Ureter (tissue), 1 donor: ENCODE measurements at places on chromosomes 16 and 17. TPM values are rescaled to one million over a fixed set of nuclear protein-coding genes. Genes with fewer than 3 reads are reported as not detected.

DNA sequence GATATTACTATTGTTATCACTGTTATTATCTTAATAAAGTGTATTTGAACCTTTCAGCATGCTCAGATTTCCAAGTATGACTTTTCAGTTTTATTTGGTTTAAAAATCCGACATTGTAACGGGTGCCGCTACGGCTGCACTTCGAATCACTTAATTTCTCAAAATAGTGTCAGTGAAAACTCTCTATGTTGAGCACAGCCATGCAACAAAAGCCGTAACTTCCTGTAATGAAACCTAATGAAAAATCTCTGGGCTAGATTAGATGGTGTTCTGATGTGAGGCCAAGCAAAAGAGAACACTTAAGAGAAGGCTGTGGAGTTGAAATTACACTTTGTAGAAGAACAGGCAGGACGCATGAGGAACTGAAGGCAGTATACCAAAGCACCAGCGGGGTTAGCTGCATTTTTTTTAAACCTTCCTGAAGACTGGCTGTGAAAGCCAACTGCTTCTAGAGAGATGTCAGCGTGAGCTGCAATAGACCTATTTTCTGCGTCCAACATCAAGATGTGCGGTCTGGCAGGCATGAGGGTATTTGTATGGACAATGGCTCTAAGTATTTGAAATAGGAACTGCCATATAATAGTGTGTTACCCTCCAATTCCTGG, 1545.0 kb upstream of the GOT2 start:
- DNase-seq, result no peak

DNA sequence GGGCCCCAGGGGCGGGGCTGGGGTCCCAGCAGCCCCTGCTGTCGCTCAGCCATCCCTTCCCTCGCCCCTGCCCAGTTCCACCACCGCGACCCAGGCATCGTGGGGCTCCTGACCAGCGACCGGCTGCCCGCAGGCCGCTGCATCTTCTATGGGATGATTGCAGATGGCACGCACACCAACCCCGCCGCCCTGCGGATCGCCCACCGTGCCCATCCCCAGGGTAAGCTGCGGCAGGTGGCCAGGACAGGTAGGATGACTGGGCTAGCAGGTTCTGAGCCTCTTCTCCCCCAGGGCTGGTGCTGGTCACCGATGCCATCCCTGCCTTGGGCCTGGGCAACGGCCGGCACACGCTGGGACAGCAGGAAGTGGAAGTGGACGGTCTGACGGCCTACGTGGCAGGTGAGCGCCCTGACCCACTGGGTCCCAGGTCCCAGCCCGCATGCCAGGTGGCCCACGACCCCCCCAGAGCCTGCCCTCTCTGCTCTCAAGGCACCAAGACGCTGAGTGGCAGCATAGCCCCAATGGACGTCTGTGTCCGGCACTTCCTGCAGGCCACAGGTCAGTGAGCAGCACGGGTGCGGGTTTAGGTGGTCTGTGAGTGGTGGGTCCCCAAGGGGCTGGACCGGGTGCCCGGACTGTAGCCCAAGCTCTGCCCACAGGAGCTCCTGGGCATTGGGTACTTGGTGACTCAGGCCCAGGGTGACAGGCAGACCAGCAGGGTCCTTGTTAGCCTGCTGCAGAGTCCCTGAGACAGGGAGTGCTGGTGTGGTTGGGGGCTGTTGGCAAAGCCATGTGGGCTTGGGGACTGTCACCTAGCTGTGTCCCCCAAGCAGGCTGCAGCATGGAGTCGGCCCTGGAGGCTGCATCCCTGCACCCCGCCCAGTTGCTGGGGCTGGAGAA, 2.8 kb downstream of the CEMP1 start:
- no peak for DNase-seq

GRCh38 chr17:38672788-38673706, 1.7 kb downstream of the EPOP start:
- DNase-seq, result no peak

GRCh38 chr17:45715787-45716186, 68.3 kb upstream of the CRHR1 start:
- no peak for DNase-seq

GRCh38 chr16:13906168-13907089, 13.5 kb upstream of the ERCC4 start:
- DNase-seq, result no peak

- no peak for DNase-seq
These were observed 28.7 kb upstream of the ATF7IP2 start for GRCh38 chr16:10356870-10357842.

DNA sequence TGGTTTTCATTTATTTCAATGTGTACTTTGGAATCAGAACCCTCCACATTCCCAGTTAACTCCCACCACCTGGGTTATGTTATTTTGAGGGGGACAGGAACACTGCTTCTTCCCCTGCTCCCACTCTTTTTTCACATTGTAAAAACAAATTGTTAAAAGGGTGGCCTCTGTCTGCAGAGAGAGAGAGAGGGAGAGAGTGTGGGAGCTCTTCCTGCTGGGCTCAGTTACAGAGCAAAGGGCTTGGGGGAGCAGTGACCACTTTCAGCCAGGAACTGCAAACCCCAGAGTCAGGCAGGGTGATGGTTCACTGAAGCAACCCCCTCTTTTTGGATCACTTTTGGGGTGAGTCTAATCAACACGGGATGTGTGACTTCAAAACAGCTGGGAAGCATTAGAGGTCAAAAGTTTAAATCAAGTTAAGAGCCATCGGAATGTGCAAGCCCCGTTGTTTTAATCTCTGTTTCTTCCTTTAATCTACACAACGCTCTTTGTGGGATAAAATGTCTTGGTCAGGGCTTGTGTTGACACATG, 577.0 kb upstream of the CDH11 start:
- DNase-seq, result no peak

DNA sequence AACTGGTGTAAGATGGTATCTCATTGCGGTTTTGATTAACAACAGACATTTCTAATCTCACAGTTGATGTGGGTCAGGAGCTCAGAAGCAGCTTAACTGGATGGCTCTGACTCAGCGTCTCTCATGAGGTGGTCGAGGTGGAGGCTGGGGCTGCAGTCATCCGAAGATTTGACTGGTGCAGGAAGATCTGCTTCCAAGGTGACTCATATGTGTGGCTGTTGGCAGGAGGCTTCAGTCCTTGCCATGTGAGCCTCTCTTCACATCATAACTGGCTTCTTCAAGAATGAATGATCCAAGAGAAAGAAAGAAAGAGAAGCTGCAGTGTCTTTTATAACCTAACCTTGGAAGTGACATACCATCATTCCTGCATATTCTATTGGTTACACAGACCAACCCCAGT, 376.1 kb downstream of the SEC14L1 start:
- no peak for DNase-seq

GRCh38 chr17:72022328-72023275, 98.2 kb upstream of the SOX9 start:
- DNase-seq, result no peak

- DNase-seq, result no peak
These were observed 21.1 kb downstream of the CLUH start for GRCh38 chr17:2690165-2691068.

DNA sequence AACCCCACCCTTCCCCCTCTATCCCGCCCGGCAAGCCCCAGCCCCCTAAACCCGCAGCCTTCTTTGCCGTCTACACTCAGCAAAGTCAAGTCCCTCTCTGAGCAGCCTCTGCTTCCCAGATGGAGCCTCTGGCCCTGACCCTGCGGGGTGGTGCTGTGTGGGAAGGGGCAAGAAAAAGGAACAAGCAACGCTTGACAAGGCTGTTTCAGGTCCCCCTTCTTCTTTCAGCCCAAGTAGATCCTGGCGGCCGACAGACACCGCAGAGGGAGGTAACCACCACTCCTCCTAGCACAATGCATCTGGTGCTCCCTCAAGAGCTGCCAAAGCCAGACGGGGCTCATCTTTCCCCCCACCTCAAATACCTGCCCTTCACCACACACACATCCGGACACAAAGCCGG, 178.3 kb downstream of the ENGASE start:
- no peak for DNase-seq

DNA sequence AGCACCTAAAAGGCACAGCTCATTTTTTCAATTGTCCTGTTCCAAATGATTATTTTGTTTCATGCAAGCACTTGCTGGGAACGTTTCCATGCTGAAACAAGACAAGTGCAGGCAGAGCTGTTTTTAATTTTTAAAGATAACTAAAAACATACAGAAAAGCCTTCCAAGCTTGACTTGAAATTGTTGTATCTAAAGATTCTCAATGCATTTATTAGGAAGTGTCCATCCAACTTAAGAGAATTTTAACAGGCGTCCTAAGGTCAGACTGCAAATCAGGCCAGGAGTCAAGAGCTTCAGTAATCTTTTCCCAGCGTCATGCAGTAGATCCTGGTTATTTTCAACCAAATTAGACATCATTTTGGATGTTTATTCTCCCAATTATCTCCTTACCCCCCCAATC, 702.8 kb downstream of the KCNJ2 start:
- DNase-seq, result no peak

GRCh38 chr16:81723098-81723723, 55.9 kb upstream of the PLCG2 start:
- no peak for DNase-seq

- DNase-seq, result no peak
These were observed 18.1 kb downstream of the NCOR1 start for GRCh38 chr17:16197276-16197675.

GRCh38 chr16:12519986-12520385, 283.7 kb downstream of the CPPED1 start:
- DNase-seq, result no peak

DNA sequence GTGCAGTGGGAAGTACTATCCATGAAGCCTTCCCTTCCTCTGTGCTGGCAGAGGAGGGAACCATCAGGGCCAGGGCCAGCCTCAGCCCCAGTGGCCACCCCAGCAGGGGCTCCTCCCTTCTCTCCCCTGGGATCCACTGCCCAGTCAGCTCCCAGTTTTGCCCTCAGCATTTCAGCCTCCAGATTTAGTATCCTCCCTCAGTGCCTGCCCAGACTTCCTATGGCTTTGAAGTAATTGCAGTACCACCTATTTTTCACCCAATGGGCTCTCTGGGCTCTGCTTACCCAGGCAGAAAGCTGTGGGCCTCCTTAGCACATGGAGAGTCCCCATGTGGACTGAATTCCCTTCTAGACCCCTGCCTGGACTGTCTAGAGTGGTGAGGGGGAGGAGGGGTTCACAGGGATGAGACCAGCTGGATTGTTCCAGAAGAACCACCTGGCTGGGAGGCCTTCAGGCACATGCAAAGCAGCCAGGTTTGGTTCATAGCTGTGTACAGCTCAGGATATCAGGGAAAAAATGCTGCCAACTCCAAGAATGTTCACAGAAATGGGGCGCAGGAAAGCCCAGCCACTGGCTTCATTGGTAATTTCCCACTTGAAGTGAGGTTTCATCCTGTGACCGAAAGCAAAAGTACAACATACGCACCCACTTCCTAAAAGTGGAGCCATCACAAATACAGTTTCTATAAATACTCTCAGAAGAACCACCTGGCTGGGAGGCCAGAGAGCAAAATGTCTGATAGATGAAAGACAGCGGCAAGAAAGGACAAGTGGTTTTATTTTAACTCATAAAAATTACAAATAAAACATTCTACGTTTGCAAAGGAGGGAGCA, 15.2 kb upstream of the HERPUD1 start:
- no peak for DNase-seq

DNA sequence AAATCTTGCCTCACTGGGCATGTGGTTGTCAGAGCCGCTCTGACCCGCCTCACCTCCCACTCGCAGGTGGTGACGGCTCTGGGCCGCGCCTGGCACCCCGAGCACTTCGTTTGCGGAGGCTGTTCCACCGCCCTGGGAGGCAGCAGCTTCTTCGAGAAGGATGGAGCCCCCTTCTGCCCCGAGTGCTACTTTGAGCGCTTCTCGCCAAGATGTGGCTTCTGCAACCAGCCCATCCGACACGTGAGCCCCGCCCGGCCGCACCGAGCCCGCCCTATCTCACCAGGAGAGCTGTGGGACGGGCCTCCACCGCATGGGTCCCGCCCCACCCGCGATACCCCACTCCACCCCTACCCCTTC, 4.0 kb downstream of the TGFB1I1 start:
- no peak for DNase-seq

GRCh38 chr16:71855937-71856662, 10.3 kb downstream of the ATXN1L start:
- DNase-seq, result no peak

DNA sequence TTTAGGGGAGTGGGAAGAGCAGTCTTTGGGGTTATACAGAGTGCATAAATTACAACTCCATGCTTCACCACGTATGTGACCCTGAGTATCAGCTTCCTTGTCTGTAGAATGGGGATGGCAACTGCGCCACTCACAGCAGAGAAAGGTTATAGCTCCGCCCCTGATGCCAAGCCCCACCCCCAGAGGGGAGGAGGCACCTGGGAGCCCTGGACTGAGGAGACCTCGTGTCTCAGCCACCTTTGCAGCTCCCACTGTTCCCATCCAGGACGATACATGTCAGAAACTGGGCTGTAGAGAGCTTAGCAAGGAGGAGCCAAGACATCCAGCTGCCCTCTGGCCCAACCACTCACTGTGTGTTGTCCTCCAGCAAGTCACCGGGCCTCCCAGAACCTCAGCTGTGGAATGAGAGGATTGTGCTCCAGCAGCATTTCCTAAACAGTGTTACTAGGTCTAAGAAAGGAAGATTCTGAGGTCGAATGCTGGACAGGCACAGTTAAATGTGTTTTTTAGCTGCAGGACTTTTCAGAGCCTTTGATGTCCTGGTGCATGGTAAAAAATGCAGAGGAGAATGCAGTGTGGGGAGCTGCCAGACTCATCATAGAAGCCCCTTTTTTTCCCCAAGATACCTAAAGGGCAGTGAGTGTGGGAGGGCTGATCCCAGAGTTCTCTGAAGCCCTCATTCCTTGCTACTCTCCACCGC, 49.4 kb downstream of the BEAN1 start:
- DNase-seq, result peak; percentile 37

GPR142 gene
- total RNA-seq, result 0.52 TPM

SECTM1 gene
- 12.6 TPM for total RNA-seq

ATP2A3 gene
- 36.3 TPM for total RNA-seq

RGS11 gene
- 4.5 TPM for total RNA-seq

KRT24 gene
- 0.52 TPM for total RNA-seq

HSD17B1 gene
- total RNA-seq, result 3.6 TPM

NOS2 gene
- 0.23 TPM for total RNA-seq

SLC22A31 gene
- 2.5 TPM for total RNA-seq
